ENCODE measurements at places on chromosomes 12 and 14.
A peak's percentile ranks its signal among the peaks of the same experiment; 100 is the strongest.

- no peak for DNase-seq
Measured at GRCh38 chr12:143964-144649, 69.8 kb downstream of the SLC6A12 start.

DNA sequence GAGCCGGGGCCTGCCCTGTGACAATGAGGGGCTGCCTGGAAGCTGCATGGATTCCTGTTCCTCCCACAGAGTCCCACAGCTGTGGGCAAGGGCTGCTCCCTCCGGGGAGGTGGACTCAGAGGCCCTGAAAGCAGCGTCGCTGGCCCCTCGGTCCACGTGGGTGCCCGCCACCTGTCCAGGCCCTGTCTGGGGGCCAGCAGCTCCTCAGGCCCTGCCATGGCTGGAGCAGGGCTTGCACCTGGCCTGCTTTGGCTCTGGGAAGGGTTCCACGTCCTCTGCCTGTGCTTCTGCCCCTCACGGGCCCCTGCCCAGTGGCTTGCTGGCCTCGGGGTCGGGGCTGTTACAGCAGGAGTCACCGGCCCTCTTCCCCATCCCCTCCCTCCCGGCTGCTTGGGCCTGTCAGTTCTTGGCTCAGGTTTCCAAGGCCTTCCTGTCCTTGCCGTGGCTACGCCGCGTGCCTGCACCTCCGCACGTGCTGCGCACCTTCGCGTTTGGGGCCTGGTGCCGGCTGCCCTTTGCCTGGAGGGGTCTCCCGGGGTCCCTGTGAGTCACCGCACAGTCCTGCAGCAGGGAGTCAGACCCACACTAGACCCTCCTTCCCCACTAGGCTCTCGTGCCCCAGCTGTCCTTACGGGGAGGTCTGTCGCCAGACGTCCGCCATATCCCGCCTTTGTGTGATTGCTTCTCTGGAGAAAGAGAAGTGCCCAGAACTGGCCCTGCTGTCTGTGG is 5.8 kb downstream of the FBRSL1 start:
- no peak for DNase-seq

- DNase-seq, result no peak
Measured at GRCh38 chr12:123597100-123597499, 4.8 kb upstream of the DDX55 start.

DNA sequence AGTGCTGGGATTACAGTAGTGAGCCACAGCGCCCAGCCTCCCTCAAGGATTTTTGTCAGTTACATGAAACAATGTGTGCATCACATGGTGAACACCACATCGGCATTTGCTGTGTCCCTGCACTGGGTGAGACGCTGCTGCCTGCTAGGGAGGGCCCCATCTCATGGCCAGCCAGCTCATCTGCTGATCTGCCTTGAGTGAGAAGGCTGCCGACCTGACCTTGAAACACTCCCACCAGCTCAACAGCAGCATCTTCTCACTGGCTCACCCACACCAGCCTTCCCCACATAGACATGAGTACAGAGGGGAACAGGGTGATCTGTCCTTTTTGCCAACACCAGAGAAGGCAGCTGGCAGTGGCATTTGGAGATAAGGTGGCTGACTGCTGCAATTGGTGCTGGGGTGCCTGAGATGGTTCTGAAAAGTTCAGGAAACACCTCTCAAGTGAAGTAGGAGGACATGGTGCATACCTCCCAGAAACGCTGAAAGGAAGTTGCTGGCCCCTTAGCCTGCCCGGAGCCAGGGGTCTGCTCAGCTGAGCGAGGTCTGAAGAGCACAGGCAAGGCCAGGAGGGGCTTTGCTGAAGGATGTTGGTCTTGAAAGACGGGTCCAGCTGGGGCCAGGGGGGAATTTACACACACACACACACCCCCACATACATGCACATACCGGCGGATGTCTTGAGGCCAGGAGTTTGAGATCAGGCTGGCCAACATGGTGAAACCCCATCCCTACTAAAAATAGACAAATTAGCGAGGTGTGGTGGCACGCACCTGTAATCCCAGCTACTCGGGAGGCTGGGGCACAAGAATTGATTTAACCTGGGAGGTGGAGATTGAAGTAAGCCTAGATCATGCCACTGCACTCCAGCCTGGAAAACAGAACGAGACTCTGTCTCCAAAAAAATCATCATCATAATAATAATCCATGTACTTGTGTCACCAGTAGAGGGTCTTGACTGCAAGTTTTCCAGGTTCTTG is 14.3 kb upstream of the PPP1R13B start:
- no peak for DNase-seq

- DNase-seq, result no peak
Measured at GRCh38 chr14:104550861-104551728, 28.5 kb upstream of the C14orf180 start.

DNA sequence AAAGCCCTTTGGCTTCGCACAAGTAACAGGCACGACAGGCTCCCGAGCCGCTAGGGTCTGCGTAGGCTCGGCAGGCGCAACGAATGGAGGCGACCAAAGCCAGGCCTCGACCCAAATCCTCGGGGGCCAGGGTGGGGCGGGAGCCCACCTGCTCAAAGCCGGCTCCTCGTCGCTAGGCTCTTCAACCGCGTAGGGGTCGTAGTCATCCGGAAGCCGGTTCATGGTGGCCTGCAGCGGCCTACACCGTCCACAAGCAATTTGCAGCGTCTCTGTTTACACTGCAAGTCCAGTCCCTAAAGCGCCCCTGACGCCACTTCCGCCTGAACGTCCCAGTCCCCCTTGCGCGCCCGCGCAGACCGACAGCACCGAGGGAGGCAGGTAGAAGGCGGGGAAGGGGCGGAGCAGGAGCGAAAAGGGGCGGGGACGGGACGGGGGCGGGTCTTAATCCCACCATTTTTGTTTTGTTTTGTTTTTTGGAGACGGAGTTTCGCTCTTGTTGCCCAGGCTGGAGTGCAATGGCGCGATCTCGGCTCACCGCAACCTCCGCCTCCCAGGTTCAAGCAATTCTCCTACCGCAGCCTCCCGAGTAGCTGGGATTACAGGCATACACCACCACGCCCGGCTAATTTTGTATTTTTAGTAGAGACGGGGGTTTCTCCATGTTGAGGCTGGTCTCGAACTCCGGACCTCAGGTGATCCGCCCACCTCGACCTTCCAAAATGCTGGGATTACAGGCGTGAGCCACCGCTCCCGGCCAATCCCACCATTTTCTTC is at the start of gene EAPP:
TSS of gene EAPP (minus strand) at position 295 of the 774 bp plus-strand sequence. CDS start at position 222, 73 bp downstream.
- DNase-seq, result peak; percentile 96

DNA sequence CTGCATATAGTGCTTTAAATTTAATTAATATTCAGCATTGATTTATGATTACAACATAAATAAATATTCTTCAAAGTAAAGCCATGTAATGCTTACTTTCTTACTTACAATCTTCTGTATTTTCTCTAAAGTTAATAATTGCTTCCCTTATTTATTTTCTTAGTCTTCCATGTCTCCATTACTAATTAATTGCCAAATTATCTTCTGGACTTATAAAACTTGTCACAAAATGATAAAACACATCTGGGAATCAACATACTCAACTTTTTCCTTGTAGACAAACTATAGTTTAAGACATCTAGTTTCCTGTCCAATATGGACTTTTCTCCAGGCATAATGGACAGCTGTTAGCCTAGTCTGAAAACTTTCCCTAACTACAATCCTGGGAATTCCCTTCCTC is 466.6 kb downstream of the FLRT2 start:
- no peak for DNase-seq

- peak; percentile 44 for DNase-seq
Measured at GRCh38 chr12:49548822-49549648, 10.2 kb downstream of the KCNH3 start.

GRCh38 chr12:66804563-66804974 is 125.7 kb upstream of the GRIP1 start:
- no peak for DNase-seq

GRCh38 chr14:54815016-54815415 is 87.6 kb downstream of the GCH1 start:
- no peak for DNase-seq

- no peak for DNase-seq
Measured at GRCh38 chr14:90559811-90560492, 163.1 kb downstream of the CALM1 start.

- DNase-seq, result no peak
Measured at GRCh38 chr14:88983755-88984154, 159.3 kb downstream of the TTC8 start.

GRCh38 chr14:104138098-104138717 is at the start of gene KIF26A:
Gene KIF26A (plus strand): TSS chr14:104138587. CDS start chr14:104138723, 136 bp downstream.
- DNase-seq, result peak; percentile 18

GRCh38 chr12:87253157-87253556 is 776.0 kb downstream of the C12orf50 start:
- DNase-seq, result no peak

GRCh38 chr12:48786591-48787544 is 2.0 kb downstream of the ADCY6 start:
- DNase-seq, result no peak

DNA sequence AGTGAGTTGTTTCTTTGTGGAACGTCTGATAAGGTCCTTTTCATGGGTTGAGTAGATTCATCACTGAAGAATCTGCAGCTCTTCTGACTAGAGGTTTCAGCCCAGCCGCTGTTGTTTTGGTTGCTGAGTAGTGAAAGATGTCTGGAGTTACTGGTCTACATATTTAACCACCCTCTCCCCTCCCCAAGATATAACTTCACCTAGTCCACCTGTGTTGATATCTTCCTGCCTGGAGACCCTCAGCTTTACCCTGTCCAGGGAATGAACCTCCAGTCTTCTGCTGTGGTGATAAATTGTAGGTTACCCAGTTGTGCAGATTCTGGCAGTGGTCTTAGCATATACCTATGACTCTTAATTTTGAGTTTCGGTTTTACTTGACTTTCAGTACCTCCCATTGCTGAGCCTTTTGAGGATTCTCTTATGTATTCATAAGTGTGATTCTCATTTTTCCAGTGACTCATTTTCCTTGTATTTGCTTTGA is 62.9 kb downstream of the CCDC91 start:
- DNase-seq, result peak; percentile 45

- no peak for DNase-seq
Measured at GRCh38 chr14:59439256-59439965, 25.8 kb downstream of the GPR135 start.

DNA sequence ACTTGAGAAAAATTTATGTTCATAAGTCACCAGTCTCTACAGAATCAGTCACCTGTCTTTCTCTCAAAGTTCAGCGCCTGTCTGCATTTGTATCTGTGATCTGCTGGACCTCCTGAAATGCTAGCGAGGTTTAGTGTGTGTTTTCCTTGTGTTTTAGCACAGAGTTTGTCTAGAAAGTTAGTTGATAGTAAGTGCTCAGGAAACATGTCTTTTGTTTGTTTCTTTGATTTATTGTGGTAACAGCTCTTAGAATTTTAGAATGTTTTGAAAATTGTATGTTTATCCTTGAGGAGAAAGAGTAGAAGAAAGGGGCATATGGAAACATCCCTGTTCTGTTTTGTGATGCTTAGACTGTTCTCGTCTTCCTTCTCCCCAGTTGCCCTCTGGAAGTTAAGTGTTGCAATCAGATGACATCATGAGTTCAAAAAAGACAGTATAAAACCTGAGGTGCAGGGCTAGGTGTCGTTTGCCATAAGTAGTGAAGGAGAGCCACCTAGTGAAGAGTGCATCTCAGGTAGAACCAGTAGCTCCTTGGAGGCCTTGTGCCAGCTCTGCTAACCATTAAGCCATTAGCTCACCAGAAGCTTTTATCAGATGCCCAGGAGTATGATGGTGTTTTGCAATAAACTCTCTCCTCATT is 44.8 kb downstream of the FBXW8 start:
- no peak for DNase-seq

- DNase-seq, result no peak
Measured at GRCh38 chr12:34400986-34401658, 378.8 kb downstream of the ALG10 start.

DNA sequence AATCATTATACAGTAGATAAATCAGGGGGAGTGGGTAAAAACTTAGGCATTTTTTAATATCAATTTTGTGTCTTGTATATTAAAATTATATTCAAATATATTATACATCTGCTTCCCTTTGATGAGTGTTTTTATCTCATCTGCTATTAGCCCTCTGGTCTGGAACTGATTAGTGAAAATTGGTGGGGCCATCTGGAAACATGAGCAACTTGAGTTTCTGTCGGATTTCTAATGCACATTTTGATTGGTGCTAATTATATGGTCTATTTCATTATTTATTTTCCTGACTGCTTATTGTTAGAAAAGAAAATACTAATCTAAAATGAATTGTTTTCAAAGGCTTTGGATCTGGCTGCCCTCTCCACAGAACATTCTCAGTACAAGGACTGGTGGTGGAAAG is 28.2 kb downstream of the TTC8 start:
- no peak for DNase-seq

- DNase-seq, result peak; percentile 65
Measured at GRCh38 chr12:4356041-4356327, 23.5 kb downstream of the FGF23 start.

DNA sequence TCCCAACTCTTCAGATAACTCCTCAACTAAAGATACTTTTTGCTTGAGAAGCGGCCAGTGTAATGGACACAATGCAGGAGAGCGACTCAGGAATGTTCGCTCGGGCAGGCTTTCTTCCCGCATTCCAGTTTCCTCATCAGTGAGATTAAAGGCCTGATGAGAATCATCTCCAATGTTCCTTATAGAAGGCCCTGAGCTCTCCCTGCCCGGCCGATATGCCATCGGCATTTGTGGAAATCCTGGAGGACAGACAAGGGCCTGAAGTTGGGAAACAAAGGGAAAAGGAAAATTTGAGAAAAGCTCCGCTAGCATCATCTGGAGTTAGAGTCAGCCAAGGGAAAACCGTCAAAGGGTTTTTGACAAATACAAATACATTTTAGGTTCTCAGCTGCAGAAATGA is 38.0 kb upstream of the FOXN3 start:
- DNase-seq, result no peak

- no peak for DNase-seq
Measured at GRCh38 chr12:90080616-90081015, 372.0 kb upstream of the ATP2B1 start.

GRCh38 chr12:113891167-113891692 is 74.9 kb downstream of the RBM19 start:
- DNase-seq, result no peak

DNA sequence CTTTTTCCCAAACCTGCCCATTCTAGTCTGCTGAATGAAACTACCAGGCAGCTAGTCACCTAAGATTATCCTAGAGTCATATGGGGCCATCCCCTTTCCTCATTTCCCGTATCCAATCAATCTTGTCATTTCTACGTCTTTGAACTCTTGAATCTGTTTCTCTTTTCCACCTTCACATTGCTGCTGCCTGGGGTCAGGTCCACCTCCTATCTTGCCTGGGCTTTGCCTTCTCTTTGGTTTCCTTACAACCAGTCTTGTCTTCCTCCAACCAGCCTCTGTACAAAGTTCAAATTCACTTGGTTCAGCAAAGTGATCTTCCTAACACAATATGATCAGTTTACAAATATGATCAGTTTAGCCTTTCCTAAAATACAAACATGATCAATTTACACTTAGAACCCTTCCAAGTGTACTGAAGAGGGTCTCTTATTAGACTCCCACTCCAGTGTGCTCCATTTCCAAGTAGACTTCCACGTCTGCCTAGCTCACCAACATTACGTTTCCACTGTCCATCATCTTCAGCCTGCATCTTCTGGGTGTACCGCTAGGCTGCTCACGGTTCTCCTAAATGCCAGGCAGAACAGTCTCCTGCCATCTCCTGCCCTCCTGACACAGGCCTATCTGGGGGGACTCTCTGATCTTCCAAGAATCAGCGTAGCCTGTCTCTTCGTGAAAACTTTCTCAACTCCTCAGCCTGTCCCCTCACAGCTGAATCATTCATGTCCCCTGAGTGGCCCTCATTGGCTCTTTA is 4.1 kb upstream of the ACVR1B start:
- DNase-seq, result no peak

GRCh38 chr14:73759183-73759713 is 45.1 kb upstream of the PNMA1 start:
- DNase-seq, result no peak

- DNase-seq, result no peak
Measured at GRCh38 chr14:67503331-67503730, 14.8 kb upstream of the TMEM229B start.

GRCh38 chr12:97535582-97535981 is 73.0 kb downstream of the RMST start:
- no peak for DNase-seq

All from stimulated activated naive CD8-positive, alpha-beta T cell treated with anti-CD3 and anti-CD28 coated beads, Interleukin-15, amount 100 ng/mL, for 72 hours (primary cell).